ENCODE measurements at places on chromosomes 1 and 21.
A peak's percentile ranks its signal among the peaks of the same experiment; 100 is the strongest.

DNA sequence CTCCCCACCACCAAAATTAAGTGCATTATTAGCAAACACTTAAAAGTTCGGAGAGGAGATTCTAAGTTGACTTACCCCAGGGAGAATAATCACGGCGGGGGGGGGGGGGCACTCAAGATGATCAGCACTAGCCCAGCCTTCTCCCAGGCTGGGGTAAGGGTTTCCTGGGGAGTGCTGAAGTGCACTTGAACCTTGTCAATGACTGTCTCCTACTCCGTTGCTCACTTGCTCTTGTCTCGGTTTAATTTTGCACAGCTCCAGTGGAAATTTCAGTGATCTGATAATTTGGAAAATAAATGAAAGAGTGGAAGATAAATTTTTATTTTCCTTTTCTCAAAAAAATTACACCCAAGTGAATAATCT lies 59.2 kb downstream of the PBX1 start:
- DNase-seq, result no peak

DNA sequence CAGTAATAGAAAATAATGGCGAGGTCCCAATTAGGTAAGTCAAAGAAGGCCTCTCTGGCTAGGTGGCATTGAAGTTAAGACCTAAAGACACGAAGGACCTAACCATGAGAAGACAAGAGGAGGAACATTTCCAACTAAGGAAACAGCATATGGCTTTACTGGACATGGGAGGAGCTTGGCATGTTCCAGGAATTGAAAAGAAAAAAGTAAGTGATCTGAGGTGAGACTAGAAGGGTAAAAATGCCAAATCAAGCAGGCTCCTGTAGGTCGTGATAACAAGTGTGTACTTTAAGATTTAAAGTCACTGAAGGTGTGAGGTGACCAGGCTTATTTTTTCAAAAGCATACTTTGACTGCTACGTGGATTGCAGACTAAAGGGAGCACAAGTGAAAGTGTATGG lies 13.4 kb upstream of the CLCC1 start:
- no peak for DNase-seq

- no peak for DNase-seq
These were observed 98.9 kb downstream of the PGBD5 start for GRCh38 chr1:230326971-230327891.

DNA sequence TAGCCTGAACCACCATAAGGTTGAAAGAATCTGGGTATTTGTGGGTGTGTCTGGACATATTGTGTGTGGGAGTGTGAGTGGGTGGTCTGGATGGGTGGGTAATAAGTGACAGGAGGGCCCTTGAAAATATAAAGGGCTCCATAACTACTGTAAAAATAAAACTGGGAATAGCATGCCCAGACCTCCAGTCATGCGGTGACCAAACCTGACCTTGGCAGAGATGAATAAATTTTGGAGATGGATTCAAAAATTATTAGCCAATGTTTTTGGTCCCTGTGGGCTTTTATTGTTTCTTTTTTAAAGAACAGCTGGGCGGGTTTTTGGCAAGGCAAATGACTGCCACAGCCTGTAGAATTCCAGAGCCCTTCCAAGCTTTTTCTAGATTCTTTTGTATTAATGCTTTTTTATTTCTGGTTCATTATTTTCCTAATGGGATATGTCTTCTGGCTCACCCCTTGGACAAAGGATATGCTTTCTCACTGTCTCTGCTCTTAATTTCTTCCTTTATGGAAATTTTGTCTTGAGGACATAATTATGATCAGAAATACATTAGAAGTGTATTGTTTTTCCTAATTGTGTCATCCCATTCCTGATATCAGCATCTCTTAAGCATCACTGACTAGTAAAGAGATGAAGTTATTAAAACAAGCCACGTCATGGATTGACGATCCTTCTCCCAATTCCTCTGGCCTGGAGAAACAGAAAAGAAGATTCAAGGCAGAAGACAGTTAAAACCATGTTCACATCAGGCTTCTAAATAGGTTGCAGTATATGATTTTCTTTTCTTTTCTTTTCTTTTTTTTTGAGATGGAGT lies 69.5 kb downstream of the NTMT2 start:
- no peak for DNase-seq

DNA sequence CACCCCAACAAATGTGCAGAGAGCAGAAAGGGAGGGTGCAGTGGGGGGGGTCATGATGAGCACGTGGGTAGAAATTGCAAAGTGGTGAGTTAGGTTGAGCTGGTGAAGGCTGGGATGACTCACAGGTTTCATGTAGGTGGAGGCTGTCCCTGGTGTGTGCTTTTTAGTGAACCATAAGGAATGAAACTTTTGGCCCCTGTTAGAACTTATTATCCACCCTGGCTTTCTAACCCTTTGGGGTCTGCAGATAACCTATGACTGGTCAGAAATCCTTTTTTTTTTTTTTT lies 46.9 kb downstream of the DOP1B start:
- DNase-seq, result peak; percentile 11

GRCh38 chr1:200343874-200344273 lies 66.0 kb downstream of the ZNF281 start:
- DNase-seq, result no peak

DNA sequence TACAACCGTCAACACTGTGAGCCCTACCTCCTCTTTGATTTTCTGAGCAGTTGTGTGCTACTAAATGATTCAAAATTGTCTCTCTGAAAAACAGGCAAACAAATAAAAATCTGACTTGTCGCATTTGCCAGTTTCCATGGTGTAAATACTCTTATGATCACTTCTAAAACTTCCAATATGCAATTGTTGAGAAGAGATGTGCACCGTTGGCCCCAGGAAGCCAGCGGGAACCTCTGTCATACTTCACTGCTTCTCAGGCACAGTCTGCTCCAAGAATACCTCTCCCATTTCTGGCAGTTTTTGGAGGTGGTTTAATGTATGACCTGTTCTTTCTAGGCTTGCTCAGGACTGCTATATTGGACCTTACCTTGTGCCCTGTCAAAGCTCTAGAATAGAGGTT lies 196.0 kb upstream of the NCAM2 start:
- no peak for DNase-seq

DNA sequence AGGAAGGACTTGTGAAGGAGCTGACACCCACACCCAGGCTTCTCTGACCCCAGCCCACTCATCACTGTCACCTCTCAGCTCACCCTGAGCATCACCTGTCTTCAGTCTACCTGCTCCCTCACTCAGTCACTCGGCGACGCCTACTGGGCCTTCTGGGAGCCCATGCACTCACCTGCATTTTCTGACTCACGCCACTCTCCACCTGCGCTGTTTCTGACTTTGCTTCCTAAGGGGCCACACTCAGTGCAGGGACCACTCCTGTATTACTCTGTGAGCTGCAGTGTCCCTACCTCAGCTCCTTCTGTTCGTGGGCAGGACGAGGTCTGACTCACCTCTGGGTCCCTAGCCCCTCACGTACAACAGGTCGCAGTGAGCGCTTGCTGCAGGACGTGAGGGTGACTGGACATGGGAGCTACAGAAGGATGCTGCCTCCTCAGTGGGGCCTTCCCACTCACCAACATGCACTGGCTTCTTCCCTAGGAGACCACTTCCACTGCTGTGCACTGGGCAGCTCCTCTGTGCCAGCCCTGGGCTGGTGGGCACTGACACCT lies 102.3 kb downstream of the GLIS1 start:
- no peak for DNase-seq

- peak; percentile 26 for DNase-seq
These were observed 89.7 kb downstream of the BCAR3 start for GRCh38 chr1:93591676-93592550.

DNA sequence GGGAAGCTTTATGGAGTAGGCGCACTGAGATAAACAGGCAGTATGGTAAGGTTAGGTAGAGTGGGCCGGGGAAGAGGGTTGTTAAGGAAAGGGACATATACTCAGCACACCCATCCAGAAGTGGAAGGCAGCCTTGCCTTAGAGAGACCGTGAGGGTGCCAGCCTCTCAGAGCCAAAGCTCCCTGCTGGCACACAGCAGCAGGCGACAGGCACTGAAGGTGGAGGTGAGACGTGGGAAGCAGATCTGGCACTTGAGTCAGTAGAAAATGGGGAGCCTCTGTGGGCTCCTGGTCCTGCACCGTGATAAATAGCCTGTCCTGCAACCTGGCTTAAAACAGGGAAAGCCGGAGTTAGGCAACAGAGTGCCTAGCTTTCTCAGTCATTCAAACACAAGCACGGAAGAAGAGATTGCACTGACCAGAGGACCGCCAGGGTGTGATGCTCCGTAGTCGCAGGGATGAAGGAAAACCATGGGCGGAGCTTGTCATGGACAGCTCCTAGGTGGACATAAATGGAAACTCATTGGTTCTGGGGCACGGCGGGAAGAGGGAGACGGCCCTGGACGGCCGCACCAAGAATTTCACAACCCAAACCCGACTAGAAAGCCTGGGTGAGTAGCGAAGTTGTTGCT lies 15.5 kb downstream of the KCNK1 start:
- DNase-seq, result no peak

DNA sequence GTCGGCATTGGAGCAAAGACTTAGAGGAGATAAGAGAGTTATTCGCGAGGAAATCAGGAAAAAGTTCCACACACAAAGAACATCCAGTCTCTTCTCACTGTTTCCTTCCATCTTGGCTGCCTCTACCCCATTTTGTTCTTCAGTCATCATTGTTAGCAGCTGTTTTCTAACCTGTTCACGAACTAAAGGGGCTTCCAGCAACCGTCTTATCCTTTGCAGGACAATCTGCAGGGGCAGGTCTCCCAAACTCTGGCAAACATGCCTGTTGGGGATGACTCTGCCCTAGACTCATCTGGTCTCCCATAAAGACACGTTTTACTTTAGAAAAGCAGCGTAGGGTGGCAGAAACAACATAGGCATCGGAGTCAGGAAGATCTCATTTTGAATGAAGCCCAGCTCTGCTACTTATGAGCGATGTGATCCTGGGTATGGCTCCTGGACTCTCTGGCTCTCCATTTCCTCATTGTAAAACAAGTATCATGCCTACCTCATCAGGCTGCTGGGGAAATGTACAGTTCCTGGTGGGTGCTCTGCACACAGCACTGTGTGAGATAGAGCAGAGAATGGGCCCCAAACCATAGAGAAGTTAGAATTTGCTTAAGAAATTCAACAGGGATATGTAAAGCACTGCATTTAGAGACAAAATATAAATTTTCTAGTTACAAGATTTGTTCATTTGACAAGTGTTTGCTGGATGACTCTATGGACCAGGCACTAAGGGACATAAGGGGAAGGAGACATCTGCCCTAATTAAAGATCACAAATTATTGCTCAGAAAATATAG lies 59.7 kb downstream of the MEF2D start:
- DNase-seq, result no peak

- no peak for DNase-seq
These were observed 106.3 kb downstream of the CD247 start for GRCh38 chr1:167412072-167412471.

DNA sequence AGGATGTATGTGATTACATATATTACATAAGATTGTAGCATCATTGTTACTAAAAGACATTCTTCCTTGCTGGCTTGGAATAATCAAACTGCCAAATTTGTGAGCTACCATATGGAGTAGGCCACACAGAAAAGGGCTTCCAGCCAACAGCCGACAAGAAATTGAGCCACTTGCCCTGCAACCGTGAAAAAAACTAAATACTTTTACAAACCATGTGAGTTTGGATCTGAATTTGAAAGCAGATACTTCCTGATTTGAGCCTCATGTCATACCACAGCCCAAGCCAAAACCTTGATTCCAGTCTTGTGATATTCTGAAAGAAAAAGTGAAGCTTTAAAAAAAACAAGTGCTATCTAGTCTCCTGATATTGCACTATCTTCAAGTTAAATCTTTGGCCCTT lies 55.6 kb upstream of the PRMT6 start:
- DNase-seq, result no peak

- no peak for DNase-seq
These were observed 53.1 kb downstream of the DIPK1A start for GRCh38 chr1:92907949-92908684.

GRCh38 chr1:196896355-196896754 lies 8.5 kb downstream of the CFHR4 start:
- no peak for DNase-seq

DNA sequence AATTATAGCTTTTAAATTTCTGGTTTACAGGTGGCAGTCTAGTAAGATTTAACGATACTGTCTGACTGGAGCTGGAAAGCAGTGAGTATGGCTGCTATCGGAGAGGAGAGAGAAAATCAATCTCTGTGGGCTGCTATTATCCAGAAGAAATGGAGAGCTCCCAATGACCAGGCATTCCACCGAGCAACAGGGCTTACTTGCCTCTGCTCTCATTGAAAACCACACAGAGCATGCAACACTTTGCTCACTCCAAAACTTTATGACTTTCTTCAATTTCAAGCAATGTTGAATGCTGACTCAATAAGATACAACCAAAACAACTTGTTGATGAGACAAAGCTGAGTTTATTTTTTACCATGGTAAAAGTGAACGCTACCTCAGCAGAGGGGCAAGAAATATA lies 337.0 kb upstream of the NCAM2 start:
- no peak for DNase-seq

DNA sequence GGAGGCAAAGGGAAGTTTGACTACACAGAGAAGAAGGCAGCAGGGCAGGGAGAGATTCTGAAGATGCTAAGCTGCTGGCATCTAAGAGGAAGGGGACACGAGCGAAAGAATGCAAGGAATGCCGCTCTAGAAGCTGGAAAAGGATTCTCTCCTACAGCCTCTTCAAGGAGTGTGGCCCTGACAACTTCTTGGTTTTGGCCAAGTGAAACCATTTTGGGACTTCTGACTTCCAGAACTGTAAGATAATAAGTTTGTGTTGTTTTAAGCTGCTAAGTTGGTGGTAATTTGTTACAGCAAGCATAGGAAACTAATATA lies 28.5 kb downstream of the MGST3 start:
- no peak for DNase-seq

DNA sequence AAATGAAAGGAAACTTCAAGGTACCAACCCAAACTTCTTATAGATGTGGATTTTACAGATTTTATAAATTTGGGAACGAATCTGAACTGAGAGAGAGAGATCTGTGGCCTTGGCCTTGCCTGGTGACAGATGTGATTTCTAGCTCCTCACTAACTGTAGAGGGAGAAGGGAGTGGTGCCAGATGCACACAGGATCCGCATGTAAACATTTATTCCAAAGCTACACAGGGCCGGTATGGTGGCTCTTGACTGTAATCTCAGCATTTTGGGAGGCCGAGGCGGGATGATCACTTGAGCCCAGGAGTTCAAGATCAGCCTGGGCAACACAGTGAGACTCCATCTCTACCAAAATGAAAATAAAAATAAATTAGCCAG lies 77.1 kb downstream of the PGBD5 start:
- no peak for DNase-seq

- no peak for DNase-seq
These were observed 52.5 kb downstream of the MAN1C1 start for GRCh38 chr1:25668931-25669573.

GRCh38 chr1:112686417-112686816 lies 12.0 kb downstream of the MOV10 start:
- no peak for DNase-seq

GRCh38 chr1:59952065-59952464 lies 25.5 kb upstream of the CYP2J2 start:
- no peak for DNase-seq

DNA sequence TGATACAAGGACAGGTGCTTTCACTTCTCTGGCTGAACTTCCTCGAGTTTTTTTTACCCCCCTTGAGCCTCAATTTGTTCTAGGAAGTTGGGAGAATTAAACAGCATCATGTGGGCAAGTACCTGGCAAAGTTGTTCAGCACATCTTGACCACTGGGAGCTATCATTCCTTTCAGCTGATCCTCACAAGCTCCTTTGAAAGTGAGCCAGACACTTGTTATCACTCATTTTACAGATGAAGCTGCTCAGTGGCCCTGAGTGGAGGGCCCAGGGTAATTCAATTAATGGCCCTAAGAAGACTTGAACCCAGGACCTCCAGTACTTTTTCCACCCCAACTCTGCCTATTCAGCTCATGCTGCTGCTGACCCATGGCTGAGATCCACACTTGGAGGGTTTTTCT lies 2.0 kb downstream of the RGS8 start:
- no peak for DNase-seq

- no peak for DNase-seq
These were observed 95.6 kb upstream of the TSPAN2 start for GRCh38 chr1:115184951-115185331.
